ENCODE measurements at places on chromosomes 6 and 20.
A peak's percentile ranks its signal among the peaks of the same experiment; 100 is the strongest.

- DNase-seq: no peak
Observed at GRCh38 chr20:59163631-59164530, at the start of gene ZNF831. TSS of gene ZNF831 (plus strand) at chr20:59163821. CDS start at chr20:59191020, 27,199 bp downstream.

DNA sequence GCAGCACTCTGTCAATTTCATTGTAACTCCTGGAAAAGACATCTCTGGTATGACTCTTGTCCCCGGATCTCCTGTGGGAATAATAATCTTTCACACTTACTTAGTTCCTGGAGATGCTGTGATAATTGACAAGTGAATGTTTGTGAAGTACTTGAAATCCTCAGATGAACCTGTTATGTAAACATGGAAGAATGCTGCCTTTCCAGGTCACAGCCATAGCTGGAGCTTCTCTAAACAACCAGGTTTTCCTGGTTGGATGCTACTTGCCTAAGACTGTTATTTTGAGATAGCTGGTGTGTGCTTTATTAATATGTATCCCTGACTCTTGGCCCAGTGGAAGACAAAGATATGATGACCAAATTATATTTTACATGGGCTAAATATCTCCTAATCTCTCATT lies 228.6 kb downstream of the KCNQ5 start:
- DNase-seq: no peak

- no peak for DNase-seq
Observed at GRCh38 chr6:39266782-39267355, 37.6 kb upstream of the KCNK5 start.

DNA sequence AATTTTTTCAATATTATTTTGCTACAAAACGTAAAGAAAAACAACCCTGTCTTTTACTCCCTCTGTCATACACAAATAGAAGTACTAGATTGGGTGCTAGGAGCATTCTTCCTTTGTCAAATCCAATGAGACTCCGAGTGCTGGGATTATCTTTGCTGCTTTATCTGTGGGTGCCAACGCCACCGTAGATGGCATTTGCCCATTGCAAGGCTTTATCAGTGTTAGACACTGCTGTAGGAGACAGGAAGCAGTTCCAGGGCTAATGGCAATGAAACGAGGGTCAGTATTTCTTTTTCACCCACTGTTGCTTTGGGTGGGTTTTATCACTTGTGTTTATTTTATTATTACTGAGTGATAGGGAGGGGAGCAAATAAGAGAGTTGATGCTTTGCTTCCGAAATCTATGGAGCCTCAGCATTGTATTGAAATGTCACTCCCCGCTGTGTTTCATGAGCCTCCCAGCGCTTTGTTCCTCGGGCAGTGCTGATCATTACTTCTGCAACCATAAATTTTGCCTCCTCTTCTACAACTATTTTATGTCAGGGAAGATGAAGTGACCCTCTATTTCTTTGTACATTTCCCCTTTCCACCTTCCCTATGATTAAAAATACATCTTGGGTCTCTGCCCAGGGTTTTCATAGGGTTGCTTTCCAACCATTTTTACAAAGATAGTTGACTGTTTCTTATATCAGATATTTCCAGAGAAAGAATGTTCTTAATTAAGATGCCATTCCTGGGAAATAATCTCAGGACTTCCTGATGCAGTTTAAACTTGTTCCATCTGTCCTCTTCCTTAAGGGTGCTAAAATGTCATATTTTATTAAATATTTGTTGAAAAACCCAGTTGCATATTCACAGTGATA lies 86.7 kb upstream of the LAMP5 start:
- DNase-seq: no peak

DNA sequence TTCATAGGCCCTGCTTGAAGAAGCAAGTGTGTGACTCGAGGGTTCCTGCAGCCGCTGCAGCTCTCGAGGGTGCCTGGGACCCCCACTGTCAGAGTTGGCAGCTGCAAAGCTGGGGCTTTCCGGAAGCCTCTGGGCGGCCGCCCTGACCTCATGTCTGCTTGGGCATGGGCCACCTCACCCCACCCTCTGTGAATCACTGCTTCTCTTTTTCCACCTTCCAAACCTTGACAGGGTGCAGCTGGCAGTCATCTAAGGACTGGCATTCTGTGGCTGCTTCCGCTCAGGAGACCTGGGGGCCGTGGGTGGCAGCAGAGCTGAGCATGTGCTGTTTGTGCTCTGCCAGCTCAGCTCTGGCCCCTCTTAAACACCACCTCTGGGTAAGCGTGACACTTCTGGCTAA lies 32.0 kb downstream of the ERMARD start:
- peak; percentile 74 for DNase-seq

DNA sequence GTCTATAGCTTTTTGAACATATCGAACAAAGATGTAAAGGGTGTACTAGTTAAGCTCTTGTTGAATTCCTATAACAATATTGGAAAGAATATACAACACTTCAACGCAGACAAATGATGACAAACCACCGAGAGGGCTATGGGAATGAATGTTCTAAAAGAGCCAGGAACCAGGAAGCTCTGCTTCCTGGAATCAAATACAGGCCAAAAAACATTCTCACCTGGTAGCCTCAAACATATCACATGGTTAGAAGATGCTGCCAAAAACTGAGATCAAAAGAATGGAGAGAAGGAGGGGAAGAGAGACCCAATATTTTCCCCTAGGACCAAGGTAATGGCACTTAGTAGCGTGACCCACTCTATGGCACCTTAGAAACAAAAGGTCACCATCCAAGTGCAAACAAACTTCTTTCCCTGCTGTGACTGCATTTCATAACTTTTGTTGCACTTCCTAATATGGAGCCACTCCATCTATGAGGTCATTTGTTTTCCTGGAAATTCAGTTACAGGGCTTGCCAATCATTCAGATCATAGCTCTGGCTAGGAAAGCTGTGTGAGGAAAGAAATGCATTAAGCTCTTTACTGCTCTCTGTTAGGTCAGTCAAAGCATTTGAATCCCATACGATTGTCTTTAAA lies 199.2 kb upstream of the NT5E start:
- no peak for DNase-seq

- no peak for DNase-seq
Observed at GRCh38 chr20:9140162-9140760, 71.4 kb downstream of the PLCB4 start.

DNA sequence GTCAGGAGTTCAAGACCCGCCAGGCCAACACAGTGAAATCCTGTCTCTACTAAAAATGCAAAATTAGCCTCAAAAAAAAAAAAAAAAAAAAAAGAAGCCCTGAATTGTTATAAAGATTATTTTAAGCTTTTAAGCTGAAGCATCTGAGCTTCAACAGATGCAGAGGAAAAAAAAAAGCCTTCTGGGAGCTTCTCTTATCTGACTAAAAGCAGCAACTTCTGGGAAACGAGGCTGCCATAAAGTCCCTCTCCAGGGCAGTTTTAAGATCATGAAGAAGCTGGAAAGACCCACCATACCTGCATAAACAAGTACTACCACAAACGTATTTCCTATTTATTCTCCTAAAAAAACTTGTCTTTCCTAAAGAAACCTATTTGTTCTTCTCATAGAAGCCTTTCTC lies 3.6 kb downstream of the SERINC3 start:
- DNase-seq: no peak

GRCh38 chr20:32052778-32053362 lies 828 bp downstream of the HCK start:
- peak; percentile 30 for DNase-seq

- no peak for DNase-seq
Observed at GRCh38 chr6:81491454-81492101, 260.9 kb downstream of the TENT5A start.

DNA sequence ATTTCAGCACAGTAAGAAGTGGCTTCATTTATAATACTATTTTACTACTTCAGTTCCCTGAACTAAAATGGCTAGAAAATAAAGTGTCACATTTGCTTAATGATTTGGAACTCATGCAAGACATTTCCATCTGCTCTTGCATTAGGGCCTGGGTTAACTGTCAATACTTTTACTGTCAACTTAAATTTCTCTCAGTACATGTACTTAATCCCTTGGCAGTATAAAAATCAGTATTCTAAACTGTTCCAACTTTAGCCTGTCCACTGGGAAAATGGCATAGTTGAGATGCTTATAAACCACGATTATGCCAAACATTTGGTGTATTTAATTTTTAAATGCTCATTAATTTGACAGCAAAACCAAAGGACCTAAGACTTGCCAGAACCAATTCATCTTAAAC lies 154.5 kb downstream of the ASCC3 start:
- DNase-seq: no peak

DNA sequence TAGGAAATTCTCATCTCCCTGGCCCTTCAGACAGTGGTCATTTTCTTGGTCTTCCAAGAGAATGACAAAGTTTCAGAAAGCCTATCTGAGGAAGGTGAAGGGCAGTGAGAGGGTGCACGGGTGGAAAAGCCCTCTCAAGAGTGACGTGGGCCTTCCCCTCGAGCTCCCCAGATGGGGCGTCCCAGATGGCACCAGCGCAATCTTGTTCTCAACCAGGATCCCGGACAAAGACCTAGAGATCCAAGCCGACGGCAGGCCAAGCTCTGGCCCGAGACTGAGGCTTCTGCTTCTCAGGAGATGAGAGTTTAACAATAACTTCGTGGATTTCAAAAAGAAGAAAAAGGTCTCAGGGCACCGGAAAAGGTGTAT lies 797 bp upstream of the ZNF133 start:
- DNase-seq: no peak

GRCh38 chr6:167000759-167001158 lies 1.6 kb downstream of the CEP43 start:
- no peak for DNase-seq

DNA sequence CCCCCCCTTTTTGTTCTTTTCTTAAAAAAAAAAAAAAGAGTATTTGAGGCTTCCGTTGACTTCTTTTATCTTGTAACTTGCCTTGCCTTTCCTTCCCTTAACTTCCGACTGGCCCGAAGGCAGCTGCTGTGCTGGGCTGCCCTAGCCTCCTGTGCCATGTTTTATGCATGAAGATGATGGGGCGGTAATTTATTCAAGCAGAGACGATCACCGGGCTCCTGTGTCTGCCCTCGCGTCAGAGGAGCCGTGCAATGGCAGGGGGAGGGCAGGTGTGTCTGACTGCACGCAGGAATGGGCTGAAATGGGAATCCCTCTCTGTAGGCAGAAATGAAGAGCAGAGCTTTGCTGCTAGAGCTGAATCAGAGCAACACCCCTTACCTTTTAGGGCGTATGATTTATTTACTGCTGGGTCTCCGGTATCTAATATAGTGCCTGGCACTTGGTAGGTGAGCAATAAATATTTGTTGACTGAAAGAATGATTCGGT lies 106.3 kb upstream of the RIPOR2 start:
- no peak for DNase-seq

DNA sequence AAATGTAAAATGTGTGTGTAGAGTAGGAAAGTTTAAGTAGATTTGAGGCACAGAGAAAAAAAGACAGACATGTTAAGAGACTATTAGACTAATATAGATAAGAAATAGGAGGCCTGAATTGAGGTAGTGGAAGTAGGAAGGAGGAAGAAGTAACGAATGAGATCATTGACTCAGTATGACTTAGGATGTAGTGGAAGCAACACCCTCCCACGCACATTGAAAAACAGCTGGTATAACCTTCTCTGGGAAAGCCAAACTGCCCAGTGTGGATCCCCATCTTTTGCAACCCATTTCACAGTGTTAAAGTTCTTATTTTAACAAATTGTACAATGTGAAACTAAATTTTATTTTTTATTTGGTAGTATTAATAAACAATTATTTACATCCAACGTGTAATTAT lies 89.1 kb downstream of the GRIK2 start:
- no peak for DNase-seq

DNA sequence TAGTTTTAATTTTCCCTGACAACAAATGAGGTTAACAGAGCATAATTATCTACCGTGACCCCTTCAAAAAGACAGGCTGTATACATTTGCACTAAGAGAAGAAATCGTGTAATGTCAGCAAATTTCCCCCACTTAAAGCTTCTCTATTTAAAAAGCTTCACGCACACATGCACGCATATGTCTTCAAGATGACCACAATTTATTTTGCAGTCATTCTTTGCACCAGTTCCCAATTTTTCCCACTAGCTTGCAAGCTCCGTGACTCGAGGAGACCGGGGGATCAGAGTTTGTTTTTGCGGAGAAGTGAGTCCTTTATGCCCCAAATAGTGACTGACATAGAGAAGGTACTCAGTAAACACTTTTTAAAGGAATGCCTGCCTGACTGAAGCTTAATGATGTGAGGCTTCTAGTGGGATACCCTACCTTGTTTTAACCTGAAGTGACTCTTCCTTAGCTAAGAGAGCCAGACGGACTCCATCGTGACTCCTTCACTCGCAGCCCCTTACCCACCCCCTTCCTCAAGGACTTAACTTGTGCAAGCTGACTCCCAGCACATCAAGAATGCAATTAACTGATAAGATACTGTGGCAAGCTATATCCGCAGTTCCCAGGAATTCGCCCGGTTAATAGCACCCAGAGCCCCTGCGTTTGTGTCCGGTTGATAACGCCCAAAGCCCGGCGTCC lies 9.3 kb upstream of the NQO2 start:
- DNase-seq: no peak

GRCh38 chr6:97717086-97717485 lies 434.1 kb upstream of the MMS22L start:
- DNase-seq: no peak

Measured in lower leg skin (tissue), 4 donors.